ENCODE measurements at places on chromosomes 12 and 14.

DNA sequence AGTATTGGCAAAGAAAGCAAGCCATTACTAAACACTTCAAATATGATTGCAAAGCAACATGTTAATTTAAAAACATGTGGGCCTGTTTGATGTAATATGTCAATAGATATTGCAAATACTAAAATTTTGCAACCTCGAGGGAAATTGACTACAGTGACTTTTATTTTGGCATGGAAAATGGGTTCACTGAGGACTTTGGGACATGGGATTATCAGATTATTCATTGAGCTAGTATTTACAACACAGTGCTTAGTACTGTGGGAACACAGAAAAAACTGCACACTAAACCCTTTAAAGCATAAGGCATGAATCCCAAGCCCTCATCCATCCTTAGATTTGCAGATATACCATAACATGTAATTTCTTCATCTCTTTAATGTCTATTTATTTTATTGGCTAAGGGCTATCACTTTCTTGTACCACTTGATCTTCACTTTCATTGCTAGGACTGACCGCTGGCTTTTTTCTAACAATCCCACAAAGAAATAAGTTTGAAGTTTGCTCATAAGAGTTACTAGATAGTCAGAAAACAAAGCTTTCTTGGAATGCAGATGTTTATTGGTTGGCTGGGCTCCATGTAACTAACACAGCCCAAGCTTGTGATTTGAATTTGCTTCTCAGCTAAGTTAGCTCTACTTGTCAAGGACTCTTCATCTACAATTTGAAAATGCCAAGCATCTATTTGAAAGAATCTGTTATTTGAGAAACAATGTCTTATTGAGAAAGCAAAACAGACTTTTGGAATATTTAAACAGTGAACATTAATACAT lies 48.7 kb downstream of the PPFIBP1 start:
- DNase-seq, result no peak

GRCh38 chr12:48996794-48997718 lies 2.1 kb downstream of the DDN start:
- DNase-seq, result no peak

DNA sequence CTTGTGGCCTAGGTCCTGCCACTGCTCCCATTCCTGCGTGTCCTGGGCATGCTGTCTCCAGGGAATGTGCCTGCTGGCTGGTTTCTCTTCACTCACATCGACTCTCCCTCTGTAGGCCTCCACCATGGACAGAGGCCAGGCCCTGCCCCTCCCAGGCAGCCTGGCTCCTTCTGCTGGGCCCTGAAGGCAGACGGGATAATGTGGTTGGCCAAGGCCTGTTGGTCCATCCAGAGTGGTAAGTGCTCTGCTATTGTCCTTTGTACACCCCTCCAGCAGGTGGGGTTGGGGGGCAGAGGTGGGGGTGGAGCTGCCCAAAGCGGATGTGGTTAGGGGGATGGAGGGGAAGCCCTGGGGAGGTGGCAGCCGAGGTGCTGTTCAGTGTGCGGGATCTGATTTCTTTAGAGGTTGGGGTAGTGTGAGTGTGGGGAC lies 9.5 kb upstream of the NR4A1 start:
- DNase-seq, result peak; percentile 25

DNA sequence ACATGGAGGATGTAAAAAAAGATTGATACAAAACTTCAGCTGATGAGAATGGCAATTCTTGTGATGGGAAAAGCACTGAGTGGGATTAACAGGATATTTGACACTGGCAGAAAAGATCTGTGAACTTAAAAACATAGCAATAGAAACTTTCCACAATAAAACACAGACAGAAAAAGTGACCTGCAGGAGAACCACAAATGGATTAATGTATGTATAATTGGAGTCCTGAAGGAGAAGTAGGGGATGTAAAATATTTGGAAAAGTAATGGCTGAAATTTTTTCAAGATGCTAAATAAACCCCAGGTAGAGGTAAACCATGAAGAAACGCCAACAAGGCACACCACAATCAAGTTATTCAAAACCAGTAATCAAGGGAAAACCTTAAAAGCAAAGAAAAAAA lies 130.8 kb upstream of the C14orf180 start:
- no peak for DNase-seq

DNA sequence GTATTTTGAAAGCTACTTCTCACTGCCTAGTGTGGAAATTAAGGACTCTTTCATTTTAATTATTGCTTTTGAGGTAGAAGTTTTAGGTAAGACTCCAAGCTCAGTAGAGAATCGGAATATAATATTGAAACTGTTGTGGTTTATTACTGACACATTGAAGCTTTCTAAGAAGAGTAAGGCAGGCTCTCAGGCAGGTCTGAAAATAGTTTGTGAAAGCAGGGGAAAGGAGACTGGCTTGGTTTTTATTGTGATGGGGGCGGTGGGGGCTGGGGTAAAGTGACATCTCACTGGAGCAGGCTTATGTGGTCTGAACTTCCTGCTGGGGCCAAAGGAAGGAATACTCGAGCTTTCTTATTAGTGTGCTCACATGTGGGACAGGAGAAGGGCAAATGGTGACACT lies 79.5 kb downstream of the OTOGL start:
- DNase-seq, result no peak

GRCh38 chr12:108119126-108119973 lies 9.7 kb upstream of the WSCD2 start:
- DNase-seq, result no peak

DNA sequence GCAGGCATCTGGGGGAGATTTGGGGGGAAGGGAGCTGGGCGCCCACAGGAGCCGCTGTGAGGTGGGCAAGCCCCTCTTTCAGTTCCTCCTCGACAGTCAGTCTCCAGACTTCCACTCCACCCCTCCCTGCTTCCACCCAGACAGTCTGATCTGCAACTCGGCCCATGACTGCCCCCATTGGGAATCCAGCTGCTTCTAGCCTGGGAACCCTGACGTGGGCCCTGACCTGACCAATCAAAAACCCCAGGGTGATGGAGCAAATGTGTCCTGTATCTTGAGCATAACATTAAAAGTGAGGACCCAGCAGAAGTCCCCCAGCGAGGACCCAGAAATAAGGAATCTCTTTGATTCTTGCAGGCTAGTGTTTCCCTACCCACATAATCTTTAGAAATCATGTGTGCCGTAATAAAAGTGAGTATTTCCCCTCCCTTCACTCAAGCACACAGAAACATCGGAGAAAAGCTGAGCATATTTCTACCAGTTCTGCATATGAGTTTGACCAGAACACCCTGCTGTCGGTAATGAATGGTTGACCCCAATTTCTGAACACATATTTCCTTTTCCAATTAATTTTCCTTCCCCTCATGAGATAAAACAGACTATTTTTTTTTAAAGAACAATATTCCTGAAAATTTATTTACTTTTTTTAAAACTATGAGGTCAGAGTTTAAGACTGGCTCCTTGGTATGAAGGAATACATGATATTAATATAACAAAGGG lies 6.4 kb downstream of the SSH1 start:
- DNase-seq, result peak; percentile 55

- DNase-seq, result no peak
Measured at GRCh38 chr14:26172396-26172795, 425.4 kb downstream of the NOVA1 start.

GRCh38 chr12:125113263-125113662 lies 48.0 kb downstream of the AACS start:
- no peak for DNase-seq

DNA sequence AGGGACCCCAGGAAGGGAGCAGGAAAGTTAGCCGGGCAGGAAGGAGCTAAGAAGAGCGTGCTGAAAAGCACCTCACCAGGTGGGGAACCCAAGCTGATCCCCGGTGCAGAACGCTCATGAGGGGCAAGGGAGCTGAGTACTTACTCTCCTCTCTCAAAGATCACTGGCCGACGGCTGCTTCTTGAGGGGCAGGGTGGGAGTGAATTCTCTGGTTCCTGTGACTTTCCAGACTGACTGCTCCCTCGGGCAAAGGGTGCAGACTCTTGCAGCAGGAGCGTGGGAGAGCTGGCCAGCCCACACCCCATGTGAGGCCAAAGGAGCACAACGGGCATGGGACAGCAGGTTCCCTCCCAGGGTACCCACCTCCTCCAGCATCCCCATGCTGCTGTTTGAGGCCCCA lies 44.9 kb upstream of the DIO3 start:
- no peak for DNase-seq

DNA sequence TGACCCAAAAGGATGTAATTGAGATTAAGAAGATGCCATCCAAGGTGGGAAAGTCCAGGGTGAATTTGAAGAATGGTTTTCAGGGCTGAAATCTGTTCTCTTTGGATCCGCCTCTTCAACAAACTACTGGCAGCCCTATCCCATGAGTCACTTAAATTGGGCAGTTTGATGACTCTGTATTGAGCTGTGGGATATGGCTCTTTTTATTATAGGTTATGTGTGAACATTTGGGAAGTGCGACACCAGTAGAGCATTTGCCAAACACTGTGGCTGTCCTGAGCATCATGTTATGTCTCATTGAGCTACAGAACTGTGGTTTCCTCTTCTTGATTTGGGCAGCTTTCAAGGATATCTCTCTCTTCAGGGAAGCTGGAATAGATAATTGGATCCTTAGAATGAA lies 22.3 kb downstream of the IFT43 start:
- no peak for DNase-seq

- no peak for DNase-seq
Measured at GRCh38 chr12:109743076-109743910, 29.7 kb downstream of the FAM222A start.

DNA sequence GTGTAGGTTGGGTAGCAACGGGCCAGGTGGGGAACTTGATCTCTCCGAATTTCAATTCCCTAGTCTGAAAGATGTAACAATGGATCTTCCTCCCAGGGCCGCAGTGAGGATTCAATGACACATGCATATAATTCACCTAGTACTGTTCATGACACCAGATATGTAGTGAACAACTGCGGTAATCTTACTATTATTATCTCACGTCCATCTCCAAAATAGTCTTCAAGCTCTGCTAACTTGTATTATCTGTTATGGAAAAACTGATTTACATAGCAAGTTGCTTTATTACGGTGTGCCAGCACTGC lies 26.4 kb downstream of the MOK start:
- no peak for DNase-seq

GRCh38 chr14:103700753-103701490 lies 14.3 kb downstream of the XRCC3 start:
- DNase-seq, result no peak

- DNase-seq, result no peak
Measured at GRCh38 chr12:76201758-76202157, 117.3 kb upstream of the NAP1L1 start.

- DNase-seq, result no peak
Measured at GRCh38 chr12:84308211-84308610, 604.4 kb downstream of the SLC6A15 start.

GRCh38 chr12:46524778-46525177 lies 152.2 kb upstream of the SLC38A2 start:
- DNase-seq, result no peak

GRCh38 chr12:26853303-26854030 lies 20.5 kb upstream of the ITPR2 start:
- peak; percentile 76 for DNase-seq

- DNase-seq, result no peak
Measured at GRCh38 chr14:77045238-77046162, 17.0 kb upstream of the IRF2BPL start.

GRCh38 chr14:92507174-92507768 lies 6.3 kb upstream of the RIN3 start:
- no peak for DNase-seq

GRCh38 chr12:131332224-131332623 lies 378.5 kb downstream of the ADGRD1 start:
- no peak for DNase-seq

GRCh38 chr14:35678403-35679028 lies 130.6 kb downstream of the RALGAPA1 start:
- DNase-seq, result no peak

GRCh38 chr14:102189874-102190273 lies 50.2 kb downstream of the WDR20 start:
- DNase-seq, result no peak

DNA sequence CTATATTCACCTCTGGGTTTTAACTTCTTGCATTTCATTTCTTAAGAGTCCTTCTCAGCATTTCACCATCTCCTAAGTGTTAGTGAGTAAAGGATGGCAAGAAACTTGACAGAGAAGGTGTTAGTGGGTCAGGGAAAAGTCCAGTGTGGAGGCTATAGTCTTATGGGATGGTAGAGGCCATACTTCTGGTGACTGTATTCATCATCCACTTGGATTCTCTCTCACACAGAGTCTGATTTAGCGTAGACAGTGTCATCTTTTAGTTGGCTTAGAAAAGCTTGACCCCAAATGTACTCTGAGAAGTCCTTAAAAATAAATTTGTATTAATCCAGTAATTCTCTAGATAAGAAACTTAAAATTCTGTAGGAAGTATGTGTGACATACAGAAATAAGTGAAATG lies 232.4 kb upstream of the FBXO33 start:
- DNase-seq, result no peak

DNA sequence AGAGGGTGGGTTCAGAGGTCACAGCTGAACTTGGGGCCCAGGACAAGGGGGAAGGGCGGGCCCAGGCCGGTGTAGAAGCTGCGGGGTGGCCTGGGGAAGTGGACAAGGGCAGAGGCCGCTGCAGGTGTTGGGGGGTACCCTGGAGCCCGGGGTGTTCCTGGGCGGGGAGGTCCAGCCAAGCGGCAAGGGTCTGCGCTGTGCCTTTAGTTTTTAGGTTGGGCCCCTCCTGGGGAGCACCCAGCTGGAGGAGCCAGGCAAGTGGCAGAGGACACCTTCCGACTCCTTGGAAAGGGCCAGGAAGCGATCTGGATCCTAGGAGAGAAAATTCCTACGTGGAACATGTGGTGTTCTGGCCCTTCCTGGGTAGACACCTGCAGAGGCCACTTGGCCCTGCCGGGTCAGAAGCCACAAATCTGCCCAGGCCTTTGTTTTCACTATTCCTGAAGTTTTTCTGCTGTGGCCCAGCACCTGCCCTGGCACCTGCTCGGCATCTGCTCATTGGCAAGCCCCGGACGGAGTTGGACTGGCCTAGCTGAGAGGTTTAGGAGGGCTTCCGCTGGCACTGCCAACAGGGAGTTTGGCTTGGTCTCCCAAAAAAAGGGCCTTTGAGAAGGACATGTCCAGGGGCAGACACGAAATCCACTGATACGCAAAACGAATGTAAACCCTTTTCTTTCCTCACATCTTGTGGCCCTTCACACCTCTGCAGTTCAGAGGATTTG lies 61.1 kb downstream of the SMUG1 start:
- DNase-seq, result no peak

GRCh38 chr12:131230340-131231031 lies 276.8 kb downstream of the ADGRD1 start:
- DNase-seq, result no peak

DNA sequence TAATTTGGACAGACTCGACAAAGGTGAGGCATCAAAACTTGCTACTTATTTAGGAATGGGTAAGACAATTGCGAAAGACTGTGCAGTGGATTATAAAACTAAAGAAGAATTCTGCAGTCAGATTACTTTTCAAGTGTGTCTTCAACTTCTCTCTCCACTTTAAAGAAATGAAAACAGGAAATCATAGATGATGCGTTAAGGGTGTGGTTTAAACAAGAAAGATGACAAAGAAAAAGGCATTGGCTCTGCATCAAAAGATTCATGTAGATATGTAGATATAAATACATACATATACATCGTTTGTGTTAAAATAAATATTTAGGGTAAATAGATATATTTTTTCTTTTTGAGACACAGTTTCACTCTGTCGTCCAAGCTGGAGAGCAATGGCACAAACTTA lies 74.6 kb upstream of the PARP11 start:
- DNase-seq, result no peak

- no peak for DNase-seq
Measured at GRCh38 chr12:67433385-67434175, 164.4 kb downstream of the CAND1 start.
